ENCODE measurements at places on chromosomes 16 and 17.

- H3K27me3 ChIP-seq = no peaks in the 10 kb centered on the region
- no peak overlapping the region for H3K27ac ChIP-seq
- H3K4me3 ChIP-seq = no peak overlapping the region
- no peak for DNase-seq
- H3K4me1 ChIP-seq = no peaks in the 10 kb centered on the region
- H3K36me3 ChIP-seq = no peaks in the 10 kb centered on the region
Observed at GRCh38 chr16:31134091-31134571, 1.4 kb downstream of the PRSS8 start.

GRCh38 chr16:87954361-87954760, 3.1 kb downstream of the BANP start:
- peaks cover 62% of the 10 kb centered on the region for H3K4me1 ChIP-seq
- no peak for DNase-seq
- H3K27ac ChIP-seq = peak overlapping the region; percentile 95
- H3K27me3 ChIP-seq = no peaks in the 10 kb centered on the region
- peak overlapping the region; percentile 57 for H3K4me3 ChIP-seq
- H3K36me3 ChIP-seq = peaks cover 14% of the 10 kb centered on the region

DNA sequence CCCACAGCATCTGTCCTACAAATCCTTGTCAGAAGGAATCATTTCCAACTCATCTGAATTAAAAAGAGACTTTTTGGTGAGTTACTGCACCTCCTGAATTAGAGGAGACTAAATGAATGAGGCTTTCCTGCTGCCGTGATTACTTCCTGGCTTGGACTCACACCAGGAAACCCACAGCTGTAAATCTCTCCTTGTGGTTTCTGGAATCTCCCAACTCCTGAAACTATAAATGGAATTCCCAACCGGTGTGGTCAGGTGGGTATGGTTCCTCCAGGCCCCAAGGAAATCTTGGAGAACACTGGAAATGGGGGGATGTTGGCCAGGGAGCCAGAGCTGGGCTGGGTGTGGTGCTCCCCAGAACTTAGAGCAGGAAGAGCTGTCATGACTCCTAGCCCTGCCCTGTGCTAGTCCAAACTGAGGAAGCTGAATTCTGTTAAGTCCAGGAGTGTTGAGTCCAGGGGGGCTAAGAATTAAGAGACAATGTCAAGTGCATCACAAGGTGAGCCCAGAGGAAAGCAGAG, 216.4 kb downstream of the GSG1L start:
- no peaks in the 10 kb centered on the region for H3K4me1 ChIP-seq
- no peak for DNase-seq
- H3K27me3 ChIP-seq = peaks cover 27% of the 10 kb centered on the region
- H3K4me3 ChIP-seq = no peak overlapping the region
- no peak overlapping the region for H3K27ac ChIP-seq
- H3K36me3 ChIP-seq = no peaks in the 10 kb centered on the region

GRCh38 chr17:82152114-82152513, 54.1 kb upstream of the FASN start:
- no peaks in the 10 kb centered on the region for H3K4me1 ChIP-seq
- H3K27ac ChIP-seq = no peak overlapping the region
- no peaks in the 10 kb centered on the region for H3K27me3 ChIP-seq
- DNase-seq = no peak

DNA sequence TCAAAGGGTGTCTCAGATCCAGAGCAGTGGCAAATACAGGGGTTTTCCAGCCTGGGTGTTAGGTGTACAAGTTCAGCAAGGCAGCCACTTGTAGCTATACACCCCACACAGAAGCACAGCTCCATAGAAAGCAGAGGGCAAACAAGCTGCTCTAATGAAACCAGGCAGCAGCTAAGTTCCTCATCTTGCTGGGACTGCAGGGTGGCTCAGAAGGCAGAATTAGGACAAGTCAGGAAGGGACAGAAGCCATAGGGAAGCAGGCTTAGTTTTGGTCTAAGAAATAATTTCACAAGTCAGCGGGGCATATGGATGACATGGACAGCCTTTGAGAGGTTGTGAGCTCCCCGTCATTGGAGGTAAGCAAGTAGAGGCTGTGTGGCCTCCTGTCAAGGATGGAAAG, 23.7 kb downstream of the CNGB1 start:
- H3K27ac ChIP-seq = no peak overlapping the region
- H3K36me3 ChIP-seq = no peaks in the 10 kb centered on the region

DNA sequence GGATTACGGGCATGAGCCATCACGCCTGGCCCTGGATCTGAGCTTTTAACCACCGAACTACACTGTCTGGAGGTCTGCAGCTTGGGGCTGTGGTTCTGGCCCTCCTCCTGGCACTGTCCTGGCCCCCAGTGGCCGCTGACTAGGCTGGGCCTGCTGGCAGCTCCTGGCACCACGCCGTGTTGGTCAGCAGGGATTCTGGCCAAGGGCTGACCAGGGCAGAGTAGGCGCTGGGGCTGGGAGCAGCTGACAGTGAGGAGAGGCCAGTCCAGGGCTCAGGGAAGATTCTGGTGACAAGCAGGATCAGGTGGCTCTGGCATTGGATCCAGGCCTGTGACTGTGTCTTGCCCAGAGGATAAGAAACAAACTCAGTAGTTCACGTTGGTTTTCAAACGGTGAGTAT, 14.6 kb downstream of the EEF2K start:
- no peak overlapping the region for H3K27ac ChIP-seq
- peaks cover 10% of the 10 kb centered on the region for H3K4me1 ChIP-seq
- H3K4me3 ChIP-seq = no peak overlapping the region
- no peaks in the 10 kb centered on the region for H3K36me3 ChIP-seq
- DNase-seq = no peak
- no peaks in the 10 kb centered on the region for H3K27me3 ChIP-seq
